ENCODE measurements at places on chromosomes 2 and 18.

GRCh38 chr2:102120261-102120660 lies 22.3 kb upstream of the IL1R1 start:
- no peak for DNase-seq

- no peak for DNase-seq
Observed at GRCh38 chr2:120347396-120348060, 1.6 kb downstream of the INHBB start.

GRCh38 chr2:42921147-42921520 lies 128.8 kb upstream of the HAAO start:
- DNase-seq: no peak

- peak; percentile 75 for DNase-seq
Observed at GRCh38 chr2:218959141-218959731, at the start of gene CDK5R2. TSS of gene CDK5R2 (plus strand) at chr2:218959666. CDS start at chr2:218959821, 155 bp downstream.

DNA sequence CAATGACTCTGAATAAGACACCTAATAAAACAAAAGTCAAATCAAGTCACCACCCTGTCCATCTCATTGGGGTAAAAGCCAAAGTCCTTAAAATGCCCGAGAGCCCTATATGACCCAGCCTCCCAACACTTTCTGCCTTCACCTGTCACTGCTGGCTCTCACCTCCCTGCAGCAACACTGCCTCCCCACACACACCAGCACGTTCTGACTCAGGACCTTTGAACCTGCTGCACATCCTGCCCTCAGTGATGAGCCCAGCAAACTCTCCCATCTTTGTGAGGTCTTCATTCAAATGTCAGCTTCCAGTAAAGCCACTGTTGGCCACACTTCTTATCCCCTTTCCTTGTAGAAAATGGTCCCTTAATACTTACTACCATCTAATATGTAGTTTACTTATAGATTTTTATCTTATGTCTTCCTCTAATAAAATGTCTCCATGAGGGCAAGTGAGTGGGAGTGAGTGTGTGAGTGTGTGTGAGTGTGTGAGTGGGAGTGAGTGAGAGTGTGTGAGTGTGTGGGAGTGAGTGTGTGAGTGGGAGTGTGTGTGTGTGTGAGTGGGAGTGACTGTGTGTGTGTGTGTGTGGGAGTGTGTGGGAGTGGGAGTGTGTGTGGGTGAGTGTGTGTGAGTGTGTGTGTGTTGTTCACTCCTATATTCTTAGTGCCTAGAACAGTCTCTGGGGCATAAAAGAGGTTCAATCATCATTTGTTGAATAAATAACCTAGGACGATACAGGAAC lies 504.7 kb downstream of the EIPR1 start:
- DNase-seq: no peak

DNA sequence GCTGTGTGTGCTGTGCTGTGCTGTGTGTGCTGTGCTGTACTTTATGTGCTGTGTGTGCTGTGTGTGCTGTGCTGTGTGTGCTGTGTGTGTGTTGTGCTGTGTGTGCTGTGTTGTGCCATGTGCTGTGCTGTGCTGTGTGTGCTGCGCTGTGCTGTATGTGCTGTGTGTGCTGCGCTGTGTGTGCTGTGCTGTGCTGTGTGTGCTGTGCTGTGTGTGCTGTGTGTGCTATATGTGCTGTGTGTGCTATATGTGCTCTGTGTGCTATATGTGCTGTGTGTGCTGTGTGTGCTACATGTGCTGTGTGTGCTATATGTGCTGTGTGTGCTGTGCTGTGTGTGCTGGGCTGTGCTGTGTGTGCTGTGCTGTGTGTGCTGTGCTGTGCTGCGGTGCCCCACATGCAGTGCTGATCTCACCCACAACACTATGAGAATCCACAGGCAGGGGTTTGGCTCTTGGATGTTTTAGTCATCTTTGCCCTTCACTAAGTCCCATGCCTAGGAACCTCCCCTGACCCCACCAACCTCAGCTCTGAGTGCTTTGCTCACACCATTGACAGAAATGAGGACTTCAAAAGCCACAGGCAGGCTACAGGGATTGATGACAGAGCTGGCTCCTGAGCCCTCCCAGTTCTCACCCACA lies 30.5 kb upstream of the MAL start:
- no peak for DNase-seq

- DNase-seq: no peak
Observed at GRCh38 chr2:161386228-161386824, 29.8 kb upstream of the TBR1 start.

- no peak for DNase-seq
Observed at GRCh38 chr18:46531482-46531881, 125.5 kb downstream of the LOXHD1 start.

GRCh38 chr2:28036307-28036706 lies 145.8 kb downstream of the BABAM2 start:
- no peak for DNase-seq

GRCh38 chr2:150567771-150568301 lies 80.4 kb upstream of the RND3 start:
- DNase-seq: peak; percentile 86

DNA sequence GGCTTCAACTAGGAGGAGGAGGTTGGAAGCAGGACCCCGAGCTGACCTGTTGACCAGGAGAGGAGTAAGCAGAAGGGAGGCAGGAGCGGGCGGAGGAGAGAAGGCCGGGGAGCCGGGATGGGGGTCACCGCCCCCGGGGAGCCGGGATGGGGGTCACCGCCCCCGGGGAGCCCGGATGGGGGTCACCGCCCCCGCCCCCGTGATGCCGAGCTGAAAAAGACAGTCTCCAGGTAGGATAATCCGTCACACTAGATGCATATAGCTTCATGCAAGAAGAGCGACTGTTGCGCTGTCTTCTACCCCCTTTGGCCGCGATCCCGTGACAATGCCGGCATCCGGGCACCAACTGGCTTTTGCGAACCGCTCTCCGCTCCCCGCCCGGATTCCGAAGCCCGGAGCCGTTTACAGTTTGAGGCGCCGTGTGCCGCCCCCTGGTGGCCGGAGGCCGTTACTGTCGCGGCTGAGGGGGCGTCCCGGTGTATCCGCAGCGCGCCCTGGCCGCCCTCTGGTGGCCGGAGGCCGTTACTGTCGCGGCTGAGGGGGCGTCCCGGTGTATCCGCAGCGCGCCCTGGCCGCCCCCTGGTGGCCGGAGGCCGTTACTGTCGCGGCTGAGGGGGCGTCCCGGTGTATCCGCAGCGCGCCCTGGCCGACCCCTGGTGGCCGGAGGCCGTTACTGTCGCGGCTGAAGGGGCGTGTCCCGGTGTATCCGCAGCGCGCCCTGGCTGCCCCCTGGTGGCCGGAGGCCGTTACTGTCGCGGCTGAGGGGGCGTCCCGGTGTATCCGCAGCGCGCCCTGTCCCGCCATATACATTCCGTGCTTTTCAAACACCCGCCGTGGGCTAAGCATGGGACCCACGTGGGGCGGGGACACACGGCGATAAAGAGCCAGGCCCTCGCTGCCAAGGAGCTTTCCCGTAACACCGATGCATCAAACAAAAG lies 89.6 kb downstream of the ACTR3 start:
- no peak for DNase-seq

GRCh38 chr2:137771064-137771463 lies 193.2 kb upstream of the HNMT start:
- no peak for DNase-seq

DNA sequence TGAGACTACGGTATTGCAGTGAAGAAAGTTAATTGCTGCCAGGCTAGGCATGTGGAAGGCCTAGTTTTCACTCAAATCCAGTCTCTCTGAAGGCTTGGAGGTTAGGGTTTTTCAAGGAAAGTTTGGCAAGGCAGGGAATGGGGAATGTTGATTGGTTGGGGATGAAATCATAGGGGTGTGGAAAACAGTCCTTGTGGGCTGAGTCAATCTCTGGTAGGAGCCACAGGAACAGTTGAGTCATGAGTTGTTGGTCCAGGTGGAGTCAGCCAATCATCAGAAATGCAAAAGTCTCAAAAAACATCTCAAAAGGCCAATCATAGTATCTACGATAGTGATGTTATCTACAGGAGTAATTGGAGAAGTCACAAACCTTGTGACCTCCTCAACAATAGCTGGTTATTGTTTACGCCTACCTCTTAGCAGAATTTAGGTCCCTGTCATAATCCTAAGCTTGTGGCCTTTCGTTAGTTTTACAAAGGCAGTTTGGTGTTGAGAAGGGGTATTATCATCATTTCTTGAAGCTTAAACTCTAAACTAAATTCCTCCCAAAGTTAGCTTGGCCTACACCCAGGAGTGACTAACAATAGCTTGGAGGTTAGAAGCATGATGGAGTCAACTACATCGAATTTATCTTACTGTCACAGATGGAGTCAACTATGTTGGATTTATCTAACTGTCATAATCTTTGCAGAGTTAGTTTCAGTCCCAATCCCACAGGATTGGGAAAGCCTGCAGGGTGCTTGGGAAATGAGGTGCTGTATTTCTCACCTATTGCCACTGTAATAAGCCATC lies 33.7 kb upstream of the APCDD1 start:
- peak; percentile 85 for DNase-seq

- peak; percentile 50 for DNase-seq
Observed at GRCh38 chr2:72780477-72780876, 45.4 kb downstream of the EXOC6B start.

- peak; percentile 58 for DNase-seq
Observed at GRCh38 chr2:205375461-205376448, 306.5 kb upstream of the NRP2 start.

GRCh38 chr2:60557486-60557864 lies 4.0 kb upstream of the BCL11A start:
- no peak for DNase-seq

DNA sequence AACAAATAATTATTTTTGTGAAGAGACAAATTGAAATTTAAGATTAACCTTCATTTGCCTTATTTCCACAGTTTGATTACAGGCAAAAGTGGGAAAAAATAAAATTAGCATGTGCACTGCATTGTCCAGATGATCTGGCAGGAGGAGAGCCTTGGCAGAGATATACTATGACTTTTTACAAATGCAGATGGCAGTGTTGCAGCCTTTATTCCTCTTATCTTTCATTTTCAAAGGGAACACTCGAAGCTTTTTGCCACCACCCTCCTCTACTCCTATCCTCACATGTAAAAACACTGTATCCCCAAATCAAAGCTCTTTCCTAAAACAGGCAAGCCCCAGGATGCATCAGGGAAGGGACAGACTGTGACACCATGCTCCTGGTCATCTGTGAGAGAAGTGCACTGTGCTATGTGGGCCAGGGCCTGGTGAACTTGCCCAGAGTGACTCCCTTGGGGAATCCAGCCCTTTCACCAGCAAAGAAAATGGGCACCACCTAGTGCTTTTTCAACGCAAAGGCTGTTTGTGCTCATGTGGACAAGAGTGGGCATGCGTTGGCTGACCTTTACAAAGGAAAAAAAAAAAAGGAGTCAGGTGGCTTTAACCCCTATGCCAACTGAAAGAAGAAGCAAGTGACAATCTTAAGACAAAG lies 74.7 kb upstream of the ETAA1 start:
- DNase-seq: no peak

- DNase-seq: no peak
Observed at GRCh38 chr2:230234122-230234722, 8.7 kb downstream of the SP140 start.

DNA sequence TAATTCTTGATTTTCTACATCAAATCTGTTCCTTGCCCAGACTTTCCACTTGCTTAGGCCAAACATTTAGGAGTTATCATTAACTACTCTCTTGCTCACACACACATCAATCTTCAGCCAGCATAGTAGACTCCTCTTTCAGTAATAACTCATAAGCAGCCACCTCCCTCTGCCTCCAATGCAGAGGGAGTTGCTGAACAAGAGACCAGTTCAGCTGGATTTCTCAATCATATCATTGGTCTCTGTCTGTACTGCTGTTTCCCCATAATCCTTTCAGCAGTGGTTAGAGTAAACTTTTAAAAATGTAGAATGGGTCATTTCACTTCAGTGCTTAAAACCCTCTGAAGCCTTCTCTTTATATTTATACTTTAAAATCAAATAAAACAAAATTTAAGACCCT lies 112.9 kb downstream of the SLC39A10 start:
- peak; percentile 7 for DNase-seq

GRCh38 chr18:39627936-39628335 lies 2062.3 kb upstream of the CELF4 start:
- DNase-seq: no peak

GRCh38 chr18:10702206-10702605 lies 176.4 kb downstream of the NAPG start:
- no peak for DNase-seq

DNA sequence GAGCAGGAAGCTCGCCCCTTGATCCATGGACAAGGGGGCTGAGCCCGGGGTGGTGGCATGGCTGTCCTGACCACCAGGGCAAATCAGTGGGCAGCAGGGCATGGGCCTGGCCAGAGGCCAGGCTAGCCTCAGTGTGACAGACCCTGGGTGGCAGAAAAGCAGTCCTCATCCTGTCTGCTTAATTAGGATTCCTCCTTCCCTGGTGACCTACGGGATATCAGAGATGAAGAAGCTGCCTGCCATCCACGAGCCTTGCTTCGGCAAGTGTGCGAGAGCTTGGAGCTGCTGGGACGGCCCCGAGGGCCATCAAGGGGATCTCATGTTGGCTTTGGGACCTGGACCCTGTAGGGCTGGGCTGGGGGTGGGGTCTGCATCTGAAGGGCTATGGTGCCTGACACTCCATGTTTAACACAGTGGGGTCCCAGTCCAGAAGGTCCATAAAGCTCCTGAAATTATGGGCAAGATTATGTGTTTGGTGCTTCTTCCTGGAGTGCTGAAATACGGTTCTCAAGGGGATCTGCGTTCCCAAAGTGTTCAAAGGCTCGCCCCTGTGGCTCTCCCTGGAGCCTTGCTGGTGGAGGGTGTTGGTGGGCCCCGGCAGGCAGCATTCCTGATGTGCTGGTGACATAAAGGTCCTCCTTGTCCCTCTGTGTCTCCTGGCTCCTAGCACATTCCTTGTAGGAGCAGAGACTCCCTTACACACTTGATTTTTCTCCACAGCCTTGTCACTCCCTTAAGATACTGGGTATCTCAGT lies 52.6 kb downstream of the KCNIP3 start:
- DNase-seq: no peak

GRCh38 chr2:143545059-143545948 lies 416.1 kb downstream of the ARHGAP15 start:
- no peak for DNase-seq

DNA sequence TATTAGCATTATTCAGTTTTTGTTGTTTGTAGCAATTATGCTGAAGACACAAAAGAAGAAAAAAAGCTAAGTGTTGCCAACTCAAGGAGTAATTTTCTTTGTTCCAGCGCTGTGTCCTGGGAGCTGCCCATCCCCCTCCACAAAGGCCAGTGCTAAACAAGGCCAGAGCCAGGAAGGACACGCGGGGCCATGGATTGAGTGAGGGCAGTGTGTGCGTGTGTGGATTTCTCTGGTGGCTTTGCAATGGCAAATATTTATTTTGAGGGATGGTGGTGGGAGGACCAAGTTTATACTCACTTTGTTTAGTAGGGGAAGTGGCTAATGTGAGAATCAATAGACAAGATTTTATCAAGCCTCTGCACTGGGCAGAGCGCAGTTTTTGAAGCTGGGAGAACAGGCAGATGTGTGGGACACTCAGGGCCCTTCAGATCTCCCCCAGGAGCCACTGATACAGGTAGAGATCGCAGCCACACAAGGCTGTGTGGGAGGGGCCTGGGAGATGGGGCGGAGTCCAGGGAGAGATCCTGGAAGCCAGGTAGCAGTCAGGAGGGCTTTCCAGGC lies 11.4 kb downstream of the AGAP1 start:
- no peak for DNase-seq

GRCh38 chr2:199443589-199444130 lies 14.1 kb downstream of the SATB2 start:
- DNase-seq: peak; percentile 78

- no peak for DNase-seq
Observed at GRCh38 chr2:8515864-8516533, 165.9 kb upstream of the ID2 start.

Measured in fibroblast of upper back skin (primary cell).